Mesenchymal stem cell (in vitro differentiated cells and primary cell): ENCODE measurements at places on chromosomes 7 and 10.

DNA sequence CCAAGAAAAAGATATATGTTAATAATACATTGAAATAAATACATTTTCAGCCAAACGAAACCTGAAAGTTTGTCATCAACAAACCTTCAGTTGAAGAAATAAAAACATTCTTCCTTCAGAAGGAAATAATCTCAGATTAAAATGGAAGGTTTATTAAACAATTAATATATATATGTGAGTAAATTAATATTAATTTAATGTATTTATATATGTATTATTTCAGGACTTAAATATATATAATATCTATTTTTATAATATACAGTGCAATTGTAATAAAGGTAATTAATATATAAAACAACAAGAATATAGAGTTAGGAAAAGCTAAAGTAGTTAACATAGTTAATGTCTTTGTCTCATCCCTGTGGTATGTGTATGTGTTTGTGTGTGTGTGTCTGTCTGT is 102.2 kb upstream of the CDC14C start:
- no peak for DNase-seq

- no peak for DNase-seq
Observed at GRCh38 chr7:119931230-119931824, 341.6 kb upstream of the KCND2 start.

DNA sequence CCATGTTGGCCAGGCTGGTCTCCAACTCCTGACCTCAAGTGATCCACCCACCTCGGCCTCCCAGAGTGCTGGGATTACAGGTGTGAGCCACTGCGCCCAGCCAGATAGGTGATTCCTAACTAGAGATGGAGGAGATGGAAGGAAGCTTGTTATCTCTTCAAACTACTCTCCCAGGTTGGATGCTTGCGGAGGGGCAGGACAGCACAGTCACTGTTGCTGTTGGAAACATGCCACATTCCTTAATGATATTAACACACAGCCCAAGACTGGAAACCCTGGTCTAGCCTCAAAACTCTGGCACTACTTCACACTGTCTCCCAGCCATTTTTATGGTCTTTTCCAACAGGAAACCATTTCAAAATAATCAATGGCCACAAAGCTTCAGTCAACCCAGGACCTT is 468.8 kb upstream of the NRP1 start:
- no peak for DNase-seq

- DNase-seq = peak; percentile 52
Observed at GRCh38 chr10:24209946-24210491, 1.1 kb downstream of the KIAA1217 start.

- peak; percentile 95 for DNase-seq
Observed at GRCh38 chr7:84194484-84195271, at the start of gene SEMA3A. Gene SEMA3A (minus strand): TSS chr7:84194789. CDS start chr7:84194586, 203 bp downstream.

- no peak for DNase-seq
Observed at GRCh38 chr10:131641231-131641630, 259.6 kb upstream of the PPP2R2D start.

GRCh38 chr7:30813466-30813865 is 42.2 kb downstream of the MINDY4 start:
- no peak for DNase-seq

GRCh38 chr7:47228386-47229014 is 353.4 kb downstream of the TNS3 start:
- no peak for DNase-seq

GRCh38 chr7:113787106-113787505 is 131.7 kb downstream of the PPP1R3A start:
- DNase-seq = no peak

GRCh38 chr7:25559581-25560367 is 331.5 kb upstream of the NPVF start:
- DNase-seq = no peak

GRCh38 chr10:114894911-114895310 is 43.1 kb upstream of the TRUB1 start:
- DNase-seq = no peak

DNA sequence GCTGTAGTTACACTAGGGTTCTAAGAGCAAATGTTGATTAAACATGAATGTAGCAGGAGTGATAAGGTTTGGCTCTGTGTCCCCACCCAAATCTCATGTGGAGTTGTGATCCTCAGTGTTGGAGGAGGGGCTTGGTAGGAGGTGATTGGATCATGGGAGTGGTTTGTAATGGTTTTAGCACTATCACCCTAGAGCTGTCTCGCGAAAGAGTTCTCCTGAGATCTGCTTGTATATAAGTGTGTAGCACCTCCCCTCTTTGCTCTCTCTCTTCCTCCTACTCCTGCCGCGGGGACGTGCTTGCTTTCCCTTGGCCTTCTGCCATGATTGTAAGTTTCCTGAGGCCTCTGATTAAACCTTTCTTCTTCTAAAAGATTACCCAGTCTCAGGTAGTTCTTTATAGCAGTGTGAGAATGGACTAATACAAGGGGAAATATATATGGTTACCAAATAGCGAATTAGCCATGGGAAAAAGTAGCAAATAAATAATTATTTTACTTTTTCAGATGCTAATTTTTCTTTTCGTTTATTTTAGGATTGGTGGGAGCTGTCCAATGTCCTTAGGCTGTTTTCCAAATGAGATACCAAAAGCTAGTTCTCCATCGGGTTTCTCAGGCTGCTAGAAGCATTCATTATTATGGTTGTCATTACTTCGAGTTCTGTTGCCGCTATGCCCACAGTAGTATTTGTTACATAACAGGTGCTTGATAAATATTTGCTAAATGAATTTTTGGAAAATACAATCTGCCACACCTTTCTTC is 58.7 kb downstream of the PTEN start:
- DNase-seq = peak; percentile 18

GRCh38 chr10:62121187-62121530 is 147.5 kb downstream of the RTKN2 start:
- DNase-seq = no peak

GRCh38 chr10:7003831-7004395 is 406.9 kb downstream of the SFMBT2 start:
- DNase-seq = no peak

- DNase-seq = peak; percentile 30
Observed at GRCh38 chr7:90298145-90299038, 22.7 kb downstream of the FAM237B start.

GRCh38 chr10:132149917-132150316 is 36.8 kb upstream of the DPYSL4 start:
- no peak for DNase-seq

DNA sequence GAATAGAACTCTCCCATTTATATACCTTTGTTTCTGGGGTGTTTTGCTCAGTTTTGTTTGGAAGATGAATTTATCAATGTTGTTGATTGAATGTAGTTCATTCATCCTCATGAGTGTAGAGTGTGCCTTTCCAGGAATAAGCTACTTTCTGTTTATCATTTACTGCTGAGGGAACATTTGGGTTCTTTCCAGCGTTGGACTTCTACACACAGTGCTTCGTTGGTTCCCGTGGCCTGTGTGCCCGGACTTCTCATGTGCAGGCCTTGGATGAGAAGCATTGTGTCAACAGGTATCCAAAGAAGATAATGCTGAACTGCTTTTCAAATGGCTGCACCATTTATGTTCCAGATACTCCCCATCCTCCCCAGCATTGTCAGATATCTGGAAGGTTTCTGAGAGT is 107.6 kb upstream of the TNS3 start:
- DNase-seq = no peak

GRCh38 chr7:42319631-42320030 is 82.6 kb upstream of the GLI3 start:
- no peak for DNase-seq

DNA sequence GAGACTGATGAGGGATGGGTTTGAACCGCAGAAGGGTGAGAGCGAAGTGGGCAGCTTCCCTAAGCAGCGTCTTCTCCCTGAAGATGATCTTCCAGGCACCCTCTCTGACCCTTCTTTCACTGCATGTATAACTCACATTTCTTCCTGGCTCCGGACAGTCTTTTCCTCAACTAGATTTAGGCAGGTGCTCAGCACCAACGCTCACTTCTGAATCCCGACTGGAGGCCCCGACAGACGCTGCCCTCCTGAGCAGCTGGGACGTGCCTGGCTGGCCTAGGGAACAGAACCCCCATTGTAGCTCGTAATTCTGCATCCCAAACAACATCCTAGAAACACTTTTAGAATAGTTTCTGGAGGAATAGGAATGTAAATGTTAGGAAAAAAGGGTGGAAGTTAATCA is 206.6 kb downstream of the DIP2C start:
- DNase-seq = no peak
